Activated T-cell treated with anti-CD3 and anti-CD28 coated beads for 48 hours (primary cell): ENCODE measurements at places on chromosomes 2 and 18.

- no peak for DNase-seq
Measured at GRCh38 chr2:11716689-11717321, 29.6 kb upstream of the LPIN1 start.

DNA sequence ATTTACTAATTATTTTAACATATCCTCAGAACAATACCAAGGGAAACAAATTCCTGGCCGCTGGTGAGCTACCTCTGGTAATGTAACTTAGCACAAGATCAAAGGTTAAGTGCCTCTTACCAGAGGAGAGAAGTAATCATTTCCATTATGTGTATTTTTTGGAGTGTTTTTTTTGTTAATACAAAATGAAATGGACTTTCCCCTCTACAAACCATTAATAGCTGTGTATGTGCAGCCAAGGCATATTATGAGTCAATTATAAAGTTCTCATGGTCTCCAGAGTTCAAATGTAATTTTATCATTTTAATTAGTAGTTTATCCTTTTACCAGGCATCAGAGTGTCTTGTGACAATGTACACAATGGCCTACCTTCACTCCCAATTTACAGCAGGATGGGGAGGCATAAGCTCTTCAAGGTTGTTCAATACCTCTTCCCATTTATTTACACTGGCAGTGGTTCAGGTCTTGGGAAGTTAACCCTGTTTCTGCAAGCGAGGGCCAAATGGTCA, 242.2 kb downstream of the TGIF1 start:
- no peak for DNase-seq

DNA sequence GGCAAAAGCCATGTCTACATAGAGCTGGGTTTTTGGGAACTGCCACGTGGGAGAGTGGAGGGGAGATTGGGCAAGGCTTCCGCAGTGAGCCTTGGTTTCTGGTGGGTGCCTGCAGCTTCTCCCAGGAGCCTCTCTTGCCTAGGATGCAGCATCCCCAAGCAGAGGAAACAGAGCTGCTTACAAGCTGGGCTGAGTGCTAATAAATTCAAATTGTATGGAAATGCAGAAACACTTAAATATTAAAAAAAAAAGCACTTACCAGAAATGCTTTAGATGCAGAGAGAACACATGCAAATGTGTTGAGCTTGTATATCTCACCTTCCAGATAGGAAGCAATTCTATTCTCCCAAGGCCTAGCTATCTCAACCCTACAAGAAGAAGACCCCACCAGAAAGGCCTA, 96.0 kb upstream of the ST3GAL5 start:
- no peak for DNase-seq

DNA sequence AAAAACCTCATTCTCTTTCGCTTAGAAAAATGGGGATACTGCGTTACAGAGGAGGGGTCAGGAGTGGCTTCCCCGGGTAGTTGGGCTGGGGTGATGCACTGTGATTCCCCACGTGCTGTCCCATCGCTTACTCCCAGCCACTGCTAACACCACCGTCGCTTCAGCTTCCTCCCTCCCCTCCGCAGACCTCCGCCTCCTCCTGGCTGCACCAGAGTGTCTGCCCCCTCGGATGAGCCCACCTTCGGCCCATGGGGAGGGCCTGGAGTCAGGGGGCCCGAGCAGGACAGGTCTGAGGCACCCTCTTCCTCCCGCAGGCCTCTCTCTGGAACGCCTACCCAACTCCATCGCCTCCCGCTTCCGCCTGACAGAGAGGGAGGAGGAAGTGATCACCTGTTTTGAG, 59.1 kb upstream of the MCFD2 start:
- no peak for DNase-seq

DNA sequence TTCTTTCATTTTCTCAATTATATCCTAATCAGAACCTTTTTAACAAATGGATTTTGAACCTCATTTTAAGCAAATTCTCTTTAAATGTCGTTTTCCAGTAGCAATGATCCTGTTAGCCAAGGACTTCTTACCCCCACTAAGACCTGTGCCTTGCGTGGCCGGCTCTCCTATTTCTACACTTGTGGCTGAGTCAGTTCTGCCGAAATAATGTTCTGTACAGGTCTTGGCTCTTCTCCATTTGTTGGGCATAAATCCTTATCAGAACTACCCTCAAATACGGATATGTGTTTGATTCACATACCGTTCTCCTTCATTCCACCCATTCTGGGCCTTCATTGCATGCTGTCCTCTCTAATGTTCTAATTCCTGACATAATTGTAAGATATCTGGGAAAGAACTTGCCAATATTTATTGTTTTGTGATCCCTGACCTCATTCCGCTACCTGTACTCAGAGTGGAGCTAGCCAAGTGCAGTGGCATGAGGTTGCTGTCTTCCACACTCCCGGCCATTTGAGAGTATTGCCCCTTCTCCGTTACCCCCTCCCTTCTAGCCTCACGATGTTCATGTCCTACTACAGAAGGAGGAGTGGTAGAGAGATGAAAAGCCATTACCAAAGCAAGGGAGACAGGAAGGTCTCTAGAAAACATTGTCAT, 78.7 kb downstream of the MYOM1 start:
- DNase-seq: no peak

- DNase-seq: no peak
Measured at GRCh38 chr2:182463760-182464159, 36.9 kb upstream of the PDE1A start.
